ENCODE measurements at places on chromosomes 13 and 19.

- no peak for DNase-seq
Observed at GRCh38 chr19:1395194-1396018, 5.9 kb downstream of the GAMT start.

DNA sequence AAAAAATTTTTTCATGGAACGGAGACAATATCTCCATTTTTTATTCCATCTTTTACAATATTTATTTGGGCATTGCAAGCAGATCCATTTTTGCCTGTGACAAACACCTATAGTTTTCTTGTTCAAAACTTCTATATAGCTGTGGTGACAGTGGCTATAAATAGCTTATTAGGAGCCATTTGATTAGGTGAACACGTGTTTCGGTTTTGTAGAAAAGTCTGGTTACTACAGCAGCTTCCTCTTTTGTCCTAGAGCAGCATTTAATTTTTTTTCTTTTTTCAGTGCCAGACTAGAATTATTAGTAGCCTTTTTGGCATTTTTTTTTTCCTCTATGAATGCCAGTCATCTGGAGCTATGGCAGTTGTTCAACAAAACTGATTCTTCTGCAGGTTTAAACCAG is 123.5 kb downstream of the RXFP2 start:
- no peak for DNase-seq

DNA sequence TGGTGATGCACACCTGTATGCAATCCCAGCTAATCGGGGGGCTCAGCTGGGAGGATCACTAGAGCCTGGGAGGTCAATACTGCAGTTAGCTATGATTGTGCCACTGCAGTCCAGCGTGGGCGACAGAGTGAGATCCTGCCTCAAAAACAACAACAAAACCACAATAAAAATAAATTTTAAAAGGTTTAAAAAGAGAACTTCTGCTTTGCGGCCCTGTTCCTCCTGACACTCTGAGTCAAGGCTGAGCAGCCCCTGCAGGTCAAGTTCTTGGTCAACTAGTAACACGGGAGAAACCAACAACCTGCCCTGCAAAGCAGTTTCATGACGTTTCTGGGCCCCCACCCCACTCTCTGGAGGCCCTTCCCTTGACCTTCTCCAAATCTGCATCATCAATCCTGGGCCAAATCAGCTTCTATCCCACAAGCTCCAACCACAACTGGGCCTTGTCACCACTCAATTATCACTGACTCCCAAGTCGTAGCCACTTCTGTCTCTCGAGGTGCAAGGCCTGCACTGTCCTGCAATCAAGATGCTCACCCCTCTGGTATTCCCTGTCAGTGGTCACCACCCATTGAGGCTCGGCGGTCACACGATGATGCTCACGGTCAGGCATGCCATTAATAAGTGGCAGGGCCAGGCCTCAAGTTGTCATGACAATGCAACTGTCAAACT is 7.5 kb downstream of the ELAVL1 start:
- DNase-seq = no peak

DNA sequence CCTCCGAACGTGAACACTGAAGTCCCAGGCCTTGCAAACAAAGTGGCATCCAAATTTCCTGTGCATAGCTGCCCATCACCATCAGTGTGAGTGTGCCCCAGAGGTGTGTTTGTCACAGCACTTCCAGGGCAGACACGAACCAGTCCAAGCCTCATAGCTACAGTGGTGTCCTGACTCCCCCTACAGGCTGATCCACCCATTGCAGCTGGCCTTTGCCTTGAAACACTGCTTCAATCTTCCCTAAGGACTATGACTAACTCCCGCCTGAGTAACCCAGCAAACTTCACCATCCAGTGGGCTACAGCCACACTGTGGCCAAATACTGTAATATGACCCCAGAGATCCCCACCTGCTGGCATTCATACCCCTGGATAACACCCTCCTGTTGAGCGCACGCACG is 3.9 kb downstream of the ZNF266 start:
- DNase-seq = no peak
